ENCODE measurements at places on chromosomes 12 and 14.
A peak's percentile ranks its signal among the peaks of the same experiment; 100 is the strongest.

GRCh38 chr14:104865631-104866441 lies 768 bp downstream of the CEP170B start:
- peak; percentile 3 for DNase-seq

DNA sequence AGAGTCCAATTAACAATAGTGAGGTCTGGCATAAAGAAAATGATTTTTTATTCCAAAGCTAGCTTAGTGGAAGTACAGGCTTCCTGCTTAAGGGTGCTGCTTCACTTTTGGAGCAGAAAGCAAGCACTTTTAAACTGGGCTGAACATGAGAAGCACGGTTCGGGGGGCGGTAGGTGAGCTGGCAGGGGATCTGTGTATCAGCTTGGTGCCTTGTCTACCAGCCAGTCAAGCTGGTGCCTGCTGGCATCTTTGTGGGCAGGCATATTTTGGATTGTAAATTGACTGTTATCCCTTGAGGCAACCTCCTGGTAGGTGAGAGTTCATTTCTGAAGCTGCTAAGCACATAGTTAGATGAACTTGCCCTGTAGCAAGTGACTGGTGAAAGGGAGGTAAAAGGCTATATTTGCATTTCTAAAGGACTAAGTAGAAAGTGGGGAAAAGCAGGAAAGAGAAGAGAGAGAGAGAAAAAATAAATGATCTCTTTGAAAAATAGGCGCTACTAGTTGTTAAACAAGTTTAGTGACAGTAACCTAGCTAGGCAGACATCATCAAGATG lies 121.1 kb upstream of the SYT10 start:
- no peak for DNase-seq

- no peak for DNase-seq
Measured at GRCh38 chr12:97943359-97943758, 480.8 kb downstream of the RMST start.

- peak; percentile 70 for DNase-seq
Measured at GRCh38 chr12:116924558-116925453, 14.1 kb downstream of the FBXW8 start.

GRCh38 chr12:122064025-122064777 lies 14.4 kb upstream of the MLXIP start:
- no peak for DNase-seq

- DNase-seq = peak; percentile 51
Measured at GRCh38 chr12:69070319-69071090, 137.5 kb upstream of the CPM start.

Data from CD4-positive, alpha-beta T cell treated with Interleukin-15 for 4 hours (primary cell).